ENCODE measurements at places on chromosomes 6 and 20.

DNA sequence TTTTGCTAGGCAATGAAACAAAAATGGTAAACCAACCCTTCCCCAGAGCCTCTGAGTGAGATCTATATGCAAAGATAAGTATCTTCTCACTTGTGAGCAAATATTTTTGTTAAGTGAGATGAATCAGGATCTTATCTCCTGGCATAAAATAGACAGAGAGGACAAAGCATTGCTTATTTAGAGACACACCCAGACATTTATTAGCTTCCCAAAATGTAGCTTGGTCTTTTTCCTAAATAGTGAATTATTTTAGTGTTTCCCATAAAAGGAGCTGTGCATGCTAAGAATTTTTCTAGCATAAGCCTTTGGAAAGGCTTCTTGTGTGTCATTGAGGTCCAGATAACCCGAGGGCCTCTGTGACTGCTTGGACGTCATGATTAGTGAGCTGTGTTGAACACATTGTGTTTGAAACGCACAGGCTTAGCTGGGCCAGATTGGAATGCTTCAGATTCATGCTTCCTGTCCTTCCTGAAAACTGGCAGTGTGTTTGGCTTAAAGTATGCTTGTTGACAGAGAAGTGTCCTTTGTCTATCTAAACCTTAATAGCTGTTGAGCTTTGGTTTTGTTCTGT, 16.5 kb downstream of the MTHFD1L start:
- no peak for DNase-seq

GRCh38 chr6:106444777-106445507, 84.4 kb downstream of the CRYBG1 start:
- no peak for DNase-seq

DNA sequence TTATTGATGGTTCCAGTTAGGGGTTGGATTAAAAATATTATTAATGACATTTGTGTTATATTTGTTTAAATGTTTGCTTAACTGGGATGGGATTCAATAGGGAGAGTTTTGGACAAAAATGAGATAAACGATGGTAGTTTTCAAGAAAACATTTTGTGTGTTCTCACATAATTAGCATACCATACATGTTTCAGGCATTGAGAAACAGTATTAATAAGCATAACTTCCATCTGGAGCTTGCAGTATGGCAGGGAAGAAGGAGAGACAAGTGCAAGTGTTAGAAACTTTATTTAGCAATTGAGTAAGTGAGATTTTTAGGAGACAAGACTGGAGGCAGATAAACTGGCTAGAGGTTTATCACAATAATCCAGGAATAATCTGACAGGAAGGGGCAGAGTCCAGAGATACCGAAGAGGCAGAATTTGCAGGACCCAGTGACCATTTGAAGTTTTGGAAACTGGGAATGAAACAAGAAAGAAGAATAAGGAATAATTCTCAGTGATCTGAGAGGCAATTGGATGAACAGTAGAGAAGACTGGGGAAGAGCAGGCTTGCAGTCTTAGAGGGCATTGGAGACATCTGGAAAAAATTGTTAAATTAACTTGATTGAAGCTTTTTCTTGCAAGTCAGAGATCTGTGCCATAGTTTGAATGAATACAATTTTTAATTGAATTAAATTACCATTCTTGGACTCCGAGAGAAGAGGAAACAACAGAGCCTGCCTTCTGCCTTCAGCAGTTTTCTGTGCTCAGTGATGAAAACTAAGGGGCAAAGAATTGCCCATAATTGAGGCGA, 73.0 kb upstream of the PTCHD4 start:
- no peak for DNase-seq

GRCh38 chr6:79648328-79648727, 17.2 kb downstream of the SH3BGRL2 start:
- no peak for DNase-seq

GRCh38 chr6:142728364-142728763, 216.6 kb downstream of the HIVEP2 start:
- no peak for DNase-seq

DNA sequence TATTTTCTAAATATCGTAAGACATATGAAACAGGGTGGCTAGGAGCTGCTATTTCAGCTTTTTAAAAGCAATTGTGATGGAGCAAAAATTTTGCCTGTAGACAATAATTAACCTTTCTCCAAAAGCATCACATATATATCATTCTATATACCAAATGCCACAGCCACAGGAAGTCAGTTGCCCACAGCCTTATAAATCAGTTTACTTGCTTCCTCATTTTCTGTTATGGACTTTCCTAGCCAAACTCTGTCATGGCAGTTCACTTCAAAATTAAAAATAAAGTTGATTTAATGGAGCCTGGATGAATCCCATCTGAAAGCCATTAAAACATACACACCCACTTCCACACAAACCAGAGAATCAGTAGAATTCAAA, 93.4 kb upstream of the NHSL1 start:
- no peak for DNase-seq

Measured in activated naive CD8-positive, alpha-beta T cell treated with anti-CD3 and anti-CD28 coated beads for 36 hours (primary cell).